MCF 10A (cell line): ENCODE measurements at places on chromosomes 7 and 10. TPM values are rescaled to one million over a fixed set of nuclear protein-coding genes. Genes with fewer than 3 reads are reported as not detected.

The XRCC2 gene
- 4.1 and 5.2 TPM in 2 replicates for total RNA-seq

The GRM3 gene
- not detected in 2 replicates for total RNA-seq

The PIK3AP1 gene
- total RNA-seq, result not detected in 2 replicates

The CPXM2 gene
- total RNA-seq, result not detected in 2 replicates

The MEOX2 gene
- total RNA-seq, result not detected in 2 replicates

The GRID2IP gene
- not detected in 2 replicates for total RNA-seq

DNA sequence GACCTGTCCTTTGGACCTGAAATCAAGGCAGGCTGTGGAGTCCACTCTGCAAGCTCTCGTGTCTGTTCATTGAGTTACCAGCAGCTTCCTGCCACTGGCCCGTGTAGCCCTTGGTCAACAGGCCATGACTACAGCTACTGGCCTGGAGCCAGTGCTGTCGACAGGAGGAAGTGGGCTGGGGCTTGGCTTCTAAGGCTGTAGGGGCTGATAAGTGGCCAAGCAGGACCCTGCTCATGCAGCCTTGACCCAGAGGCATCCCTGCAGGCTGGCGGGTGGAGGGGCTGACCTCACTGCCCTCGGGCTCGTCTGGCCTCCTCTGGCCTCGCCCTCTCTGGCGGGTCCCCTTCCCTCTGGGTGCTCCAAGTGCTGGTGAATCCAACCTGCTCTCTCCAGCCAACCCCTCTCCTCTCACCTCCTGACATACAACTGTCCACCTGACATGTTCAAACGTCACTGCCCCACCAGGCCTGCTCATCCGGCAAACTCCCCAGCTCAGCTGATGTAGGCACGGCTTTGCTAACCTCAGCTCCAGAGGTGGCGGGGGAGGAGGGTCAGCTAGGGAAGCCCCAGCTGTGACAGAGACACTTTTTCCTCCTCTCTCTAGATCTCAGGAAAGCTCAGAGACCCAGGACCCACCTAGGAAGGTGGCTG, 188.6 kb upstream of the LYZL2 start:
- DNase-seq, result peak; percentile 20
- no peaks in the 10 kb centered on the region for H3K4me1 ChIP-seq
- H3K27me3 ChIP-seq, result no peaks in the 10 kb centered on the region
- no peaks in the 10 kb centered on the region for H3K36me3 ChIP-seq
- no peak overlapping the region for H3K27ac ChIP-seq
- no peak overlapping the region for H3K4me3 ChIP-seq

GRCh38 chr7:28488061-28488791, 75.9 kb downstream of the CREB5 start:
- H3K27me3 ChIP-seq, result no peaks in the 10 kb centered on the region
- no peak overlapping the region for H3K27ac ChIP-seq
- H3K36me3 ChIP-seq, result no peaks in the 10 kb centered on the region
- no peaks in the 10 kb centered on the region for H3K4me1 ChIP-seq
- no peak overlapping the region for H3K4me3 ChIP-seq

GRCh38 chr10:131035779-131036178, 275.7 kb downstream of the TCERG1L start:
- H3K27ac ChIP-seq, result no peak overlapping the region
- peaks cover 6% of the 10 kb centered on the region for H3K36me3 ChIP-seq
- no peaks in the 10 kb centered on the region for H3K4me1 ChIP-seq
- no peak overlapping the region for H3K4me3 ChIP-seq
- no peaks in the 10 kb centered on the region for H3K27me3 ChIP-seq

DNA sequence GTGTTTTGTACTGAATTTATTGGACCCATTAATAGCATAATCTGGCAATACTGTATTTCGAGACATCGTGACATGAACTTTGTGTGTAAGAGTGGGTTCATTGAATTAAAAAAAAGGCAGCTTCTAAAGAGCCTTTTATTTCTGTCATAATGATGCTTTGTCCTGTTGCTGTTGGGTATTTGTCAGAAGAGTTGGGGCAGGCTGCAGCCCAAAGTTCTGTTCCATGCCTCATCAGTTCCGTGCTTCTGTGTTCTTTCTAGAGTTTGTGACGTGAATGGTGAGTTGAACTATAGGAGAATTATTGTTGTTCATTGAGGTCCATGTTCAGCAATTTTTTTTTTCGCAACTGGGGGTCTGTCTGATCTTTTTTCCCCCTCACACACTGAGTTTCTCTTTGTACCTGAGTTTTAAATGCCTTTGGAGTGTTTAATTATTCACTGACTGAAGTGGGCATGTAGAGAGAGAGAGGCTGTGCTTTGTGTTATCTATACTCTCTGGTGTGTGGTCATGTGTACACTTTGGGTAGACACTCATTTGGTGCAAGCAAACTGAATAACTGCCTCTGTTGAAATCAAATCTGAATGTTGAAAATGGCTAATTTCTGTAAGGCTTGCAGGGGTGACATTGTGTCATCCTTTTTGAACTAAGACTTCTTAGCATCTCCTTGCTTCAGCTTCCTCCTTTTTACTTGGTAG, 69.8 kb downstream of the ADD3 start:
- H3K4me1 ChIP-seq, result peaks cover 31% of the 10 kb centered on the region
- DNase-seq, result no peak
- no peaks in the 10 kb centered on the region for H3K27me3 ChIP-seq
- H3K36me3 ChIP-seq, result no peaks in the 10 kb centered on the region

DNA sequence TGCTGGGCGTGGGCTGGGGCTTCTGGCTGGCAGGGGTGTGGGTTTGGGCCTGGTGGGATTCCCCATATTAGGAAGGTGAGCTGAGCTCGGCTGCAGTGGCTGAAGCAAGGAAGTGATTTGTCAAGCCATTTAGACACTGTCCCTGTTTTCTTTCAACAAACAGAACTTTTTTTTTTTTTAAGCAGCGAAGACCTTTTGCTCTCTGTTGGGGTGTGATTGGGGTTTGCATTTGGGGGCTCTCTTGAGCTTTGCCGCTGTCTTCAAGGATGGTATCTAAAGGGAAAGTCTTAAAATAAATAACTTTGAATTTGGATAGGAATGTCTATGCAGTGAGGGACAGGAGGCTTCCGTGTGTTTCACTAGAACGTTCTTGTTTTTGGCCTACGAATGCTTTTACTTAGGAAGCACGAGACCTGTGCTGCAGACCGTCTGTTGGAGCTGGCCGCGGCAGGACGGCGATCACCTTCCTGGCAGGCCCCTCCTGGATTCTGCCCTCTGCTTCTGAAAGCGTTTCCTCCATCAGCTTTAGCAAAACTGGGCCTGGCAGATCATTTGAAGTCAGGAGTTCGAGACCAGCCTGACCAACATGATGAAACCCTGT, 43.9 kb downstream of the FOXK1 start:
- H3K27me3 ChIP-seq, result no peaks in the 10 kb centered on the region
- peaks cover 19% of the 10 kb centered on the region for H3K4me1 ChIP-seq
- H3K27ac ChIP-seq, result peak overlapping the region; percentile 95
- H3K36me3 ChIP-seq, result peaks cover 42% of the 10 kb centered on the region
- peak overlapping the region; percentile 87 for H3K4me3 ChIP-seq

- H3K4me3 ChIP-seq, result no peak overlapping the region
- no peaks in the 10 kb centered on the region for H3K36me3 ChIP-seq
- no peaks in the 10 kb centered on the region for H3K27me3 ChIP-seq
- no peak overlapping the region for H3K27ac ChIP-seq
Observed at GRCh38 chr10:13271552-13272163, 28.2 kb downstream of the PHYH start.

DNA sequence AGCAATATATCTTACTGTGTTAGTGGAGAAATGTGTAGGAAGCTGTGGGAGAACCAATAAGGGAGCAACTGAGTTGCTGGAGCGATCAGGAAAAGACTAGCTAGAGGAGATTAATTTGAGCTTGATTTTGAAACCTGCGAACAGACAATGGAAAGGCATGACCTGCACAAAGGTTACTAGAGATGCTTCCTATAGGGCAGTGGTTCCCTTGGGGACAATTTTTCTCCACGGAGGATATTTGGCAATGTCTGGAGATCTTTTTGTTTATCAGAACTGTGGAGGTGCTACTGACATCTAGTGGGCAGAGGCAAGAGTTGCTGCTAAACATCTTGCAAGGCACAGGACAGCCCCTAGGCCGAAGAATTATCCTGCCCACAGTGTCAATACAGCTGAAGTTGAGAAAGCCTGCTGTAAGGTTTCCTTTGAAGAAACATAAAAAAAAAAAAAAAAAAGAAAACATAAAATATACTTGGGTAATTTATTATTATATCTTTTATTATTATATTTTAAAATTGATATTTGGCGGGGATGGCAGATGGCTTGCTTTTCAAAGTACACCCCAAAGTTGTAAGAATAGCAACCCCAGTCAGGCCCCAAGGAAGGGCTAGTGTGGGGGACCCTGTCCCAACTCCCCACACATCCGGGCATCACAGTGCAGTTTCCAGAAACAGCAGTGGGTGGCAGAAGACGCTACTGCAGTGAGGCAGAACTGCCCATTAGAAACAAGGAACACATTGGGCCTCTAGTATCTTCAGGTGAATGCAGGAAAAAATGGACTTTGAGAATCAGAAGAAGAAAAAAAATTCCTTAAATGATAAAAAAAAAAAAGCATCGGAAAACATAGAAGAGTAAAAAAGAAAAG, 481.6 kb downstream of the SH2D4B start:
- DNase-seq, result peak; percentile 64
- no peak overlapping the region for H3K4me3 ChIP-seq
- peaks cover 25% of the 10 kb centered on the region for H3K27me3 ChIP-seq
- peaks cover 5% of the 10 kb centered on the region for H3K4me1 ChIP-seq
- H3K27ac ChIP-seq, result no peak overlapping the region

GRCh38 chr10:6409971-6410643, 170.0 kb downstream of the PRKCQ start:
- DNase-seq, result no peak
- H3K4me1 ChIP-seq, result no peaks in the 10 kb centered on the region
- no peak overlapping the region for H3K4me3 ChIP-seq
- H3K27ac ChIP-seq, result no peak overlapping the region
- no peaks in the 10 kb centered on the region for H3K36me3 ChIP-seq

- DNase-seq, result no peak
- no peak overlapping the region for H3K4me3 ChIP-seq
- H3K27me3 ChIP-seq, result no peaks in the 10 kb centered on the region
- H3K27ac ChIP-seq, result no peak overlapping the region
Observed at GRCh38 chr7:1858435-1859265, 188.6 kb downstream of the ELFN1 start.

- no peaks in the 10 kb centered on the region for H3K27me3 ChIP-seq
- peaks cover 39% of the 10 kb centered on the region for H3K36me3 ChIP-seq
- no peak overlapping the region for H3K27ac ChIP-seq
- peaks cover 5% of the 10 kb centered on the region for H3K4me1 ChIP-seq
Observed at GRCh38 chr10:84375011-84375410, 46.6 kb downstream of the CCSER2 start.

DNA sequence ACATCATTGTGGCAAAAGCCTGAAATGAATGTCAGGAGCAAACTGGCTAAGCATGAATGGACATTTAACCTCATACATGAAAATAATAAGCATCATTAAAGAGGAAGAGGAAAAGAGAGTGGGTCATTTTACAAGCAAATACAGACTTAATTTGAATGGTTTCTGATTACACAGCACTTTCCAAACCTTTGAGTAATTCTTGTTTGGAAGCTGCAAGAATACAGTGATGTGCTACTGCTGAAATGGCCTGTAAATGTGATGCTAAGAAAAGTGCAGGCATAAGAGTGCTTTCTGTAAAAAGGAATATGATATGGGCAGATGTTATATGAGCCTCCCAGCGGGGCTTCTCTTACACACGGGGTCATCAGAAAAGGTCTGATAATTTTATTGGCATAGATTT, 30.2 kb downstream of the TAS2R16 start:
- no peak overlapping the region for H3K27ac ChIP-seq
- no peaks in the 10 kb centered on the region for H3K36me3 ChIP-seq
- peaks cover 4% of the 10 kb centered on the region for H3K27me3 ChIP-seq
- H3K4me3 ChIP-seq, result no peak overlapping the region

DNA sequence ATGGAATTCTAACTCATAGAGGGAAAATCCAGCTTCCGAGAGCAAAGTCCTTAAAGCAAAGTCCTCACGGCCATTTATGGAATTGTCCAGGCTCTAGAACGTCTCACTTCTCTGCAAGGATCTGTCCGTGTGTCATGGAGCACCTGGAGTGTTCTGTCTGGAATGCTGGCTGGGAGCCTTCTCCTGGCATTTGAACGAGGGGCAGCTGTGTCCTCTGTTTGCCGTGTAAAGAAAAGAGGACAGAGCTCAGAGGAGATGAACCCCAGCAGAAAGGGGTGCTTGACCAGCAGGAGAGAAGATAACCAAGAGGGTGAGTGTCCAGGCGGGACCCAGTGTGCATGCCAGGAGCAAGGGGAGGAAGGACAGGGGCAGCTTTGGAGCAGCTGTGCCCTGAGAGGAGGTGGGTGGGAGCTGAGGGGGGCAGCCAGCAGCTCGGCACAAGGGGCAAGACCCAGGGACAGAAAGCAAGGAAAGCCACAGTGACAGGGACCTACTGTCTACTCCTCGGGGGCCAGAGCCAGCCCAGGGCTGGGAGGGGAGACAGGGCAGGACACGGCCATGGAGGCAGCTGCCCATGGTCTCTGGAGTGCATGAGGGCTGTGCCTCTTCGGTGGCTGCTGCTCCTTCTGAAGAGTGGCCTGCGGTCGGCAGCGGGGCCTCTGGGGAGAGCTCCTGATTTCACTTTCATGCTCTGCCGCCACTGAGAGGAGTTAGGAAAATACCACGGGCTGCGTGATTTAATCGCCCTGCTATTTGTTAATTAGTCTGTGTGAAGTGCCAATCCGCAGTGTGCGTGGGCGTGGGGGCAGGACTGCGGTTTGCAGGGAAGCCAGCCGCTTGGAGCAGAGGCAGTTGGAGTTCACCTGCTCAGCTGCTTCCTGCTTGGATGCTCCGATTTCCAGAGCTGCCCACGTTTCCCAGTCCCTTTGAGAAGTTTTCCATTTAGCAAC, 149.3 kb upstream of the SHH start:
- H3K27ac ChIP-seq, result no peak overlapping the region
- H3K36me3 ChIP-seq, result no peaks in the 10 kb centered on the region
- peaks cover 25% of the 10 kb centered on the region for H3K4me1 ChIP-seq
- H3K4me3 ChIP-seq, result peak overlapping the region; percentile 49
- peak; percentile 77 for DNase-seq
- no peaks in the 10 kb centered on the region for H3K27me3 ChIP-seq

DNA sequence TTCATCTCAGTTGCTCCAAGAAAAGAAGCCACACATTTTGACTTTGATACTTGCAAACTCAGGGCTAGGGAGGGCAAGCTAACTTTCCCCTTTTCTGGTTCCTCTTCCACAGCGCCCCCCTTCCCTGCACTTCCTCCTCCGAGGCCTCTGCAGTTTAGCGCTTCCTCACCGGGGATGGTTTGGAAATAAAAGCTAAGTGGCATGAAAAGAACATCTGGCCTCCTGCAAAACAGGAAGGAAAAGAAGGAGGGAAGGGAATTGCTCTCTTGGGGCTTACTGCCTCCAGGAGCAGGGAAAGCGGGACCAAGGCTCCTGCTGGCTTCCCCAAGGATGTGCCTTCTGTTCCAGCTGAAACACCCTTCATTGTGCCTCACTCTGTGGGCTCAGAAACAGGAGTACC, 42.3 kb downstream of the PRKCQ start:
- H3K27me3 ChIP-seq, result peaks cover 13% of the 10 kb centered on the region
- H3K27ac ChIP-seq, result no peak overlapping the region
- H3K4me3 ChIP-seq, result no peak overlapping the region
- no peaks in the 10 kb centered on the region for H3K36me3 ChIP-seq
- H3K4me1 ChIP-seq, result no peaks in the 10 kb centered on the region

DNA sequence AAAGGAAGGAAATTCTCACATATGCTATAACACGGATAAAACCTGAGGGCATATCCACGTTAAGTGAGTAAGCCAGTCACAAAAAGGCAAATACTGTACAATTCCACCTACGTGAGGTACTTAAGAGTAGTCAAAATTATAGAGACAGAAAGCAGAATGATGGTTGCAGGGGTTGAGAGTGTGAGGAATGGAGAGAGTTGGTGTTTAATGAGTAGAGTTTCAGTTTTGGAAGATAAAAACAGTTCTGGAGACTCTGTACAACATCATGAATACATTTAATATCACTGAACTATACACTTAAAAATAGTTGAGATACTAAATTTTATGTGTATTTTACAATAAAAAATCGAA, 95.1 kb downstream of the SNX13 start:
- H3K4me3 ChIP-seq, result peak overlapping the region; percentile 48
- H3K36me3 ChIP-seq, result peaks cover 23% of the 10 kb centered on the region
- peak overlapping the region; percentile 90 for H3K27ac ChIP-seq
- no peak for DNase-seq
- H3K4me1 ChIP-seq, result peaks cover 26% of the 10 kb centered on the region
